WTC11 (cell line): ENCODE measurements at places on chromosomes 2 and 18. TPM values are rescaled to one million over a fixed set of nuclear protein-coding genes. Genes with fewer than 3 reads are reported as not detected.

The CSRNP3 gene
- total RNA-seq = 7.3 to 8.0 TPM (median 8.0 TPM) in 3 replicates

The C2orf78 gene
- 0.21 to 0.39 TPM (median 0.37 TPM) in 3 replicates for total RNA-seq

The CCL20 gene
- total RNA-seq = not detected in 3 replicates

The FBXO48 gene
- total RNA-seq = 1.3 to 1.5 TPM (median 1.3 TPM) in 3 replicates

The FOSL2 gene
- 3.9 to 4.5 TPM (median 4.0 TPM) in 3 replicates for total RNA-seq

The CGREF1 gene
- total RNA-seq = 3.5 to 4.0 TPM (median 3.8 TPM) in 3 replicates

The MARCHF7 gene
- total RNA-seq = 84.0 to 109 TPM (median 97.6 TPM) in 3 replicates

The ASB1 gene
- total RNA-seq = 36.2 to 43.9 TPM (median 39.1 TPM) in 3 replicates

The PLB1 gene
- 0.27 to 0.44 TPM (median 0.39 TPM) in 3 replicates for total RNA-seq

The ING5 gene
- 43.1 to 47.4 TPM (median 45.3 TPM) in 3 replicates for total RNA-seq

The CD8A gene
- total RNA-seq = 0.27 to 0.44 TPM (median 0.30 TPM) in 3 replicates

The RPL37A gene
- total RNA-seq = 3,135 to 3,488 TPM (median 3,463 TPM) in 3 replicates

The FAM161A gene
- total RNA-seq = 11.0 to 12.4 TPM (median 11.9 TPM) in 3 replicates

The EGR4 gene
- 0.09 to 0.14 TPM (median 0.13 TPM) in 3 replicates for total RNA-seq

The TNFAIP6 gene
- total RNA-seq = 0.11 to 0.18 TPM (median 0.11 TPM) in 3 replicates

The MARS2 gene
- total RNA-seq = 24.8 to 32.2 TPM (median 25.6 TPM) in 3 replicates

The NOP58 gene
- total RNA-seq = 124 to 136 TPM (median 129 TPM) in 3 replicates

The AMER3 gene
- total RNA-seq = 0.05 to 0.13 TPM (median 0.09 TPM) in 3 replicates

The CFAP221 gene
- total RNA-seq = 0.14 to 0.94 TPM (median 0.35 TPM) in 3 replicates

The SH3BP4 gene
- total RNA-seq = 31.1 to 44.4 TPM (median 32.6 TPM) in 3 replicates

The FIGN gene
- 19.4 to 23.8 TPM (median 23.1 TPM) in 3 replicates for total RNA-seq

The SLC19A3 gene
- total RNA-seq = 6.4 to 7.5 TPM (median 6.5 TPM) in 3 replicates

The POTEE gene
- total RNA-seq = 2.1 to 2.6 TPM (median 2.2 TPM) in 3 replicates

The SP140 gene
- 0.16 to 0.66 TPM (median 0.37 TPM) in 3 replicates for total RNA-seq

The NPPC gene
- 0.98 to 2.5 TPM (median 2.2 TPM) in 3 replicates for total RNA-seq

The RAB27B gene
- 0.30 to 0.87 TPM (median 0.80 TPM) in 3 replicates for total RNA-seq

The RAPGEF4 gene
- total RNA-seq = 0.78 to 2.2 TPM (median 0.96 TPM) in 3 replicates

The ANKRD62 gene
- not detected in 3 replicates for total RNA-seq

The CDH19 gene
- 0.07 to 0.14 TPM in 2 of 3 replicates, not detected in the other for total RNA-seq

The LHCGR gene
- total RNA-seq = 0.21 to 0.34 TPM (median 0.31 TPM) in 3 replicates

The GRHL1 gene
- total RNA-seq = 2.7 to 5.0 TPM (median 4.7 TPM) in 3 replicates

The IFIH1 gene
- total RNA-seq = 1.3 to 2.3 TPM (median 2.1 TPM) in 3 replicates

The MYO3B gene
- total RNA-seq = 0.44 to 0.62 TPM (median 0.50 TPM) in 3 replicates

The L3MBTL4 gene
- total RNA-seq = 1.3 to 1.8 TPM (median 1.4 TPM) in 3 replicates

The TNP1 gene
- total RNA-seq = not detected in 3 replicates

The PRKAG3 gene
- not detected in 3 replicates for total RNA-seq

The ELOA2 gene
- total RNA-seq = not detected in 3 replicates

The ILKAP gene
- total RNA-seq = 26.4 to 32.7 TPM (median 26.7 TPM) in 3 replicates

The FOXI3 gene
- 13.4 to 14.0 TPM (median 13.5 TPM) in 3 replicates for total RNA-seq

The KIAA2012 gene
- not detected in 3 replicates for total RNA-seq

The TMEM247 gene
- total RNA-seq = not detected in 3 replicates

The ACADL gene
- 0.39 to 0.60 TPM (median 0.42 TPM) in 3 replicates for total RNA-seq
